ENCODE measurements at places on chromosomes 5 and 9.

- no peak for DNase-seq
Measured at GRCh38 chr5:95852567-95852966, 30.0 kb upstream of the GLRX start.

DNA sequence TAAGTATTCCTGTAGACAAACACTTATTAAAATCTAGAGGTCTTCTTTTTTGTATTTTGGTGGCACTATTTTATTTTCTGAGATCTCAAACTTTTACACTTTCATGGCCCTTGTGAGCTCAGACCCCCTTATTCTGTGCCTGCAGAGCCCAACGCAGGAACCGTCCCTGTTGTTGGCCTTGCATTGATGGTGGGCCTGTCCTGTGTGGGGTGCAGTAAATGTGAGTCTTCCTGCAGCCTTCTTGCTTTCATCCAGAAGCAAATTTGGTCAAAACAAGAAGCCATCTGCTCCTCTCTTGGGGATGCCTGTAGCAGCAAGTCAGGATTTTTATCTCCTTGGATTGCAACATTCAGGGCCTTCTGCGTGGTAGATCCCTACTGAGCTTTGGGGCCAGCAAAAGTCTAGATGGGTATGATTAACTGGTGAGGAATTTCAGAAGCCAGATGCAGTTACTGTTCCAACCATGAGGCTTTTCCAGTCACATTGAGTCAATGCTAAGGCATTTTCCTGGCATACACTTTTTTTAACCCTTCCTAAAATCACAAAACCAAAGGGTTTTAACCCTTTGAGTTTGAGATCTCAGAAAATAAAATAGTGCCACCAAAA, 31.7 kb downstream of the BASP1 start:
- no peak for DNase-seq

GRCh38 chr9:92147030-92147851, 32.0 kb upstream of the SPTLC1 start:
- peak; percentile 9 for DNase-seq

- no peak for DNase-seq
Measured at GRCh38 chr9:13447843-13448422, 168.4 kb upstream of the MPDZ start.

GRCh38 chr5:110255194-110255593, 471.3 kb downstream of the TMEM232 start:
- no peak for DNase-seq

- no peak for DNase-seq
Measured at GRCh38 chr9:129038109-129038852, 1.9 kb downstream of the MIGA2 start.

GRCh38 chr5:60674251-60675069, 25.5 kb downstream of the DEPDC1B start:
- DNase-seq, result no peak

DNA sequence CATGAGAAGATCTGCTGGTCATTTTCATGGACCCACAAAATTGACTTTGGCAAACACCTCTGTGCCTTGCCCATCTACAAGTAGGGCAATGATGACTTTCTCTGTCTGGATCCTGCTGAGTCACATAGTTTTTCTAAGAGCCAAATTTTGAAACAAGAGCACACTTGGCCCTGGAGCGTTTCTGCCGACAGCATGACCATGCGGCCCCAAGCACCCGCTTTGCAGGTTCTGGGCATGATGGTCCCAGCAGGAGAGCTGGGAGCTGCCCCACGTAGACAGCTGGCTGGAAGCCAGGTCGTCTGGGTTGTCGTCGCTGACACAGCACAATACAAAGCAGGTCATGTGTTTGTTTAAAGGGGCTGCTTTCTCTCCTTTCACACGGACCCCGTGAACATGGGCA, 159.8 kb downstream of the SYK start:
- DNase-seq, result no peak

GRCh38 chr5:106106384-106106783, 1564.4 kb downstream of the EFNA5 start:
- DNase-seq, result no peak

DNA sequence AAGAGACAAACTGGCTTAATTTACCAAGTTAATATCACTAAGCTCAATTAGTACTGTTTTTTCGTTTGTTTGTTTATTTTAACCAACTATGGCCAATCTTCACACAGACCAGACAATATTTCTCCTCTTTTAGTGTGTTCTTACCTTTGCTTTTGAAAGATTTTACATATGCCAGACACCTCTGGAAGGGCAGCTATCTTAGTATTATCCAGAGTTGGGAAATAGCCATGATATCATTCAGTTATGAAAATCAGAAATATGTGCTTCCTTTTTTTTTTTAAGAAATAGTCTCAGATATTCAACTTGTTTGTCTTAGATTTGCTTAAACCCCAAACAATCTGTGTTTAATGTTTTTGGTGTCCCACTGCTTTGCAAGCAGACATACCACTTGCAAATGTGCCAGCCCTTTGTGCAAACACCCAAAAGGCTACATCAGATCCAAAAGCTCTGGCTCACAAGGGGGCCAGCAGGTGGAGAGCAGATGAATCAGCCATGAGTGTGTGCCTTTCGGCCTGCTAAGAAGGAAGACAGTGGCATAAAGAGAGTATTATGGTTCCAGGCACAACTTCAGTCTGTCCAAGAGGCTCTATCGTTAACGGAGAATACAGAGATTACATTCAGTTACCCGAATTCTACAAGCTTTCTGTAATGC, 147.6 kb downstream of the EFNA5 start:
- no peak for DNase-seq

- no peak for DNase-seq
Measured at GRCh38 chr9:38089387-38090165, 20.5 kb upstream of the SHB start.

- DNase-seq, result no peak
Measured at GRCh38 chr5:147675168-147675567, 107.4 kb downstream of the JAKMIP2 start.

GRCh38 chr5:168917947-168918600, 338.9 kb upstream of the PANK3 start:
- DNase-seq, result no peak

DNA sequence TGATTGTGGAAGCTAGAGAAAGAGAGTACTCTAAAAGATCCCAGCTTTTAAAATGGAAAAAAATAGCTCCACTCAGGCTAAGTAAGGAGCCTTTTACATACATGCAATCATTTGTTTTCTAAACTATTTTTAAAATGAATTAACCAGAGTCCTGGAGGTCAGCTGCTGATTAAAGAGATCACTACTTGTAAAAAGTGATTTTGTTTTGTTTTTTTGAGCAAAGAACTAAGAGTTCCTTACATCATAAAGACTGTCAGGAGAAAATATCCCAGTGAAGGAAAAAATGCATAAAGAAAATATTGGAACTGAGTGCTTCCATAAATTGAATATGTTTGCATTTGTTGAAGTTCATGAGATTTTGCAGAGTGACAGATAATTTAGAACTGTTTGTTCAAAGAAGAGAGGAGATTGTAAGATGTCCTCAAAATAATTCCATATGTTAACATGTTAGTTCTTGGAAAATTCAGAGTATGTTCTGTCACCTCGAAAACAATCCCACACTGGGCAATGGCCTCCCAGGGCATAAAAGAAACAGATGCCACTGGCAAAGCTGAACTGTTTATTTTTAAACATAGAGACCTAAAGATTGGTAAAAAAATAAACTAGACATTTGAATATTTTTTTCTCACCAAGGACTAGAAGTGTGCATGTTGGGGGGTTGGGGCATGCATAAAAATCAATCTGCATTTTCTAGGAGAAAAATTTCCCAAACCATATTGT, 264.7 kb downstream of the NPR3 start:
- no peak for DNase-seq

- DNase-seq, result no peak
Measured at GRCh38 chr9:5895782-5896181, 5.1 kb downstream of the MLANA start.

- DNase-seq, result no peak
Measured at GRCh38 chr9:99075246-99075912, 29.5 kb upstream of the TGFBR1 start.

GRCh38 chr9:7980691-7981289, 181.2 kb upstream of the DMAC1 start:
- no peak for DNase-seq

- no peak for DNase-seq
Measured at GRCh38 chr5:95511606-95512005, 43.2 kb downstream of the SKIC3 start.

GRCh38 chr5:126998201-126998631, 32.1 kb downstream of the MARCHF3 start:
- no peak for DNase-seq

- no peak for DNase-seq
Measured at GRCh38 chr5:136035837-136036236, 7.0 kb downstream of the TGFBI start.

- peak; percentile 4 for DNase-seq
Measured at GRCh38 chr9:27599102-27599869, 26.0 kb upstream of the C9orf72 start.

DNA sequence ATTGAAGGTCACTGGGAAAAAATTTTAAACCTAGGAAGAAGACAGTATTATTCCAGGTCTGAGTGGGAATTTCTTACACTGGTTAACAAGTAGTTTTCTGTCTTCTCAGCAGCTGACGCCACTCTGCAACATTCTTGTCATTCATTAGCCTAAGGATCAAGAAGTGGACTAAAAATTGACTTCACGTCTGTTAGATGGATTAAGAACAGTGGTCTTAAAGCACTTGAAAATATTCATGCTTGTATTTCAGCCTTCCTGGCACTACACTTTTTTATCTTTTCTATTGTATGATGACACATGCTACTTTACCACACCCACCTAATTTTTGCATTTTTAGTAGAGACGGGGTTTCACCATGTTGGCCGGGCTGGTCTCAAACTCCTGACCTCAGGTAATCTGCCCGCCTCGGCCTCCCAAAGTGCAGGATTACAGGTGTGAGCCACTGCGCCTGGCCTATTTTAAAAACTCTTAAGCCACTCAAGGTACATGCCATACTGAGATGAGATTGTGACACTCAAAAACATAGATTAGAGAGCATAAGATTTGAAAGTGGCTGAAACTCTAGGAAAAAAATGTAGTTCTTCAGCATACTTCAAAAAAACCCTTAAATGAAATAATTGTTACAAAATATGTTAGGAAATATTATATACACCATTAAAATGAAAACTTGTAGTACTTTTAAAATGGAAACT, 8.4 kb downstream of the MATR3 start:
- no peak for DNase-seq

DNA sequence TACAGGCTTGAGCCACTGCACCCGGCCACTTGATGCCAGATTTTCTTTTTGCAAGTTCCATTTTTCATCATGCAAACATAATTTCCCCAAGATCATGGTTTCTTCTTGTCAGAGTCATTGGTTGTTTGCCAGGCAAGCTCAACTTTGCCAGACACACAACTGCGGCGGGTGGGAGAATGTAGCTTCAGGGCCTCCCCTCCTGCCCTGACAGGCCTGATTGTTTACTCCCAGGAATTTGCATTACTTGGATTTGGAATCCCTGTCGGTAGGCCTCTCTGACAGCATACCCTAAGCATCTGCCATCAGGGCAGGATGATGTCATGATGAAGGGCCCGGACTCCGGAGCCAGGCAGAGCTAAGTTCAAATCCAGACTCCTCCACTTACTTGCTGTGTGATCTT, 15.1 kb downstream of the RPS14 start:
- no peak for DNase-seq

DNA sequence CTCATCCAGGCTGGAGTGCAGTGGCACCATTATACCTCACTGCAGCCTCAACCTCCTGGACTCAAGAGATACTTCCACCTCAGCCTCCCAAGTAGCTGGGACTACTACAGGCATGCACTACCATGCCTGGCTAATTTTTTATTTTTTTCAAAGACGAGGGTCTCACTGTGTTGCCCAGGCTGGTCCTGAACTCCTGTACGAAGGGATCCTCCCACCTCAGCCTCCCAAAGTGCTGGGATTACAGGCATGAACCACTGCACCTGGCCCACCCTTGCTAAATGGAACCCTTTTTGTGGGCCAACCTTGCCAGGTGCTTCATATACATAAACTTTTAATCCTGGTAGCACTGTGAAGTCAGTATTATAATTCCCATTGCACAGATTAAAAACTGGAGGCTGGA, 1.0 kb downstream of the GRHPR start:
- DNase-seq, result no peak

DNA sequence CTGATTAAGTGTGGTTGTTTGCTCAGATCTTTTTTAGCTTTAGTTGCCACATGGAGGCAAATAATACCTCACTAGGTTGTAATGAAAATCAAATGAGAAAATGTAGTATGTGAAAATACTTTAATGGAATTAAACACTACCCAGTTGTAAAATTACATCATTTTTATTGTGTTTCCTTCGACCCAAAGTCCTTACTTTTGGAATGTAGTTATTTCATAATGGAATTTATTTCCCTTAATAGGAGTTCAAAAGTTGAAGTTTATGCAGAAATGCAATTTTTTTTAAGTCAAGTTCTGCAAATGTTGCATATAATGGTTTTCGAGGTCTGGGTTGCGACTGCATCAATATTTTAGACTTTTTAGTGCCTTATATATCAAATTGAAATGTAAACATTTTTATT, 31.0 kb downstream of the TNPO1 start:
- no peak for DNase-seq

GRCh38 chr9:27722866-27723265, 149.6 kb upstream of the C9orf72 start:
- DNase-seq, result no peak

GRCh38 chr9:26597542-26598149, 295.0 kb downstream of the CAAP1 start:
- DNase-seq, result no peak

GRCh38 chr5:16616536-16617273, at the start of gene RETREG1:
Gene RETREG1 (minus strand): TSS chr5:16616997. CDS start chr5:16616971, 26 bp downstream.
- peak; percentile 8 for DNase-seq

GRCh38 chr5:180461303-180461702, 32.9 kb upstream of the CNOT6 start:
- DNase-seq, result no peak

GRCh38 chr9:127918183-127919107, 1.6 kb upstream of the ST6GALNAC4 start:
- DNase-seq, result peak; percentile 17

GRCh38 chr5:170523142-170523551, 19.3 kb downstream of the KCNIP1 start:
- DNase-seq, result no peak

DNA sequence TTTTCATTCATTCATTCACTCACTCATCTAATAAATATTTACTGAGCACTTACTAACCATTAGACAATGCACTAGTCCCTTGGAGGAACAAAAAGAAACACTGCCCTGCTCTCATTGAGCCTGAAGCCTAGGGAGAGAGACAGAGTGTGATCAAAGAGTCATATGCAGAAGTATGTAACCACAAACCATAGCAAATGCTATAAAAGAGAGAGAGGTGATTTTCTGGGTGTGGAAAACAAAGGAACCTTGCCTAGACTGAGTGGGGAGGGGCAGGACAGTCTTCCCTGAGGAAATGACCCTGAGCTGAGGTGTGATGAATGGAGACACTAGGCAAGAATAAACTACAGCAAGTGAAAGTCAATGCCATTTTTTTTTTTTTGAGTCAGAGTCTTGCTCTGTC, 10.8 kb upstream of the ADRA1B start:
- no peak for DNase-seq

- no peak for DNase-seq
Measured at GRCh38 chr5:92559781-92560180, 1021.2 kb downstream of the NR2F1-AS1 start.

DNA sequence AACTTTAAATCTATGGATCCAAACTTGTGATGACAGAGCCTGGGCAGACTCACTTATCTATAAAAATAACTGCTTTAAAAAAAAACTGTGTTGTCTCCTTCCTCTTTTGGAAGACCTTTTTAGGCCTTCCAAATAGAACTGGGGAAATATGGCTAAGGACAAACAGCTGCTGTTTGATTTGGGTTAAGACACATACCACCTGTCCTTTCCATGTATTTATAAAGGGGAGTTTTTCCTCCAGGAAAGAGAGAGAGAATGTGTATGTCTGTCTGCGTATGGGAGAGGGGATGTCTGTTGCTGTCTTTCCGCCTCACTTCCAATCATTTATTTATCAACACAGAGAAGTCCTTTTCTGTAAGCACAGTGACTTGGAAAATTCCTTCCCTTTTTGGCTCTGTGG, 2.8 kb downstream of the ARHGEF37 start:
- DNase-seq, result peak; percentile 24

All from Kasumi-1 (cell line).